Fibroblast of skin of abdomen (primary cell): ENCODE measurements at places on chromosomes 2 and 18.

GRCh38 chr2:237757616-237758015 is 41.0 kb upstream of the RBM44 start:
- no peak for DNase-seq

DNA sequence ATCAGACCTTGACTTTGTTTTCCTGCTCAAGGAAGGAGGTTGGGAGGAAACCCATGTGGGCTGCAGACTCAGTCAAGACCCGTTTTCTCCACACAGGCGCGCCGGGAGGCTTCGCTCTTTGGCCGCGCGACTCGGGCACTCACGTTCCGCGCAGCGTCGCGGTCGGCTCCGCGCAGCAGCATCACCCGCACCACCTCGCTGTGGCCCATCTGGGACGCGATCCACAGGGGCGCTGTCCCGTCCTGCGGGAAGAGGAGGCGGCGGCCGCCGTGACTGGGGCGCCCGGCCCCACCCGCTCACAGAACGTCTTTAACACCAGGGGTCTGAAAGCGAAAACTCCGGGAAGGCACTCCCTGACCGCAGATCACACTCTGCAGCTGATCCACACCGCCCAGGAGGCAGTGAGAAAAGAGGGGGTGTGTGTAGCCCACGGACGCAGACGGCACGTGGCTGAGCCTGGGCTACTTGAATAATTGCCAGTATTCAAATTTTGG is 33.1 kb upstream of the NPC1 start:
- peak; percentile 11 for DNase-seq

- DNase-seq: peak; percentile 22
Measured at GRCh38 chr18:21110713-21111345, 784 bp downstream of the ROCK1 start.

- DNase-seq: no peak
Measured at GRCh38 chr18:50027996-50028395, 167.0 kb downstream of the MYO5B start.

DNA sequence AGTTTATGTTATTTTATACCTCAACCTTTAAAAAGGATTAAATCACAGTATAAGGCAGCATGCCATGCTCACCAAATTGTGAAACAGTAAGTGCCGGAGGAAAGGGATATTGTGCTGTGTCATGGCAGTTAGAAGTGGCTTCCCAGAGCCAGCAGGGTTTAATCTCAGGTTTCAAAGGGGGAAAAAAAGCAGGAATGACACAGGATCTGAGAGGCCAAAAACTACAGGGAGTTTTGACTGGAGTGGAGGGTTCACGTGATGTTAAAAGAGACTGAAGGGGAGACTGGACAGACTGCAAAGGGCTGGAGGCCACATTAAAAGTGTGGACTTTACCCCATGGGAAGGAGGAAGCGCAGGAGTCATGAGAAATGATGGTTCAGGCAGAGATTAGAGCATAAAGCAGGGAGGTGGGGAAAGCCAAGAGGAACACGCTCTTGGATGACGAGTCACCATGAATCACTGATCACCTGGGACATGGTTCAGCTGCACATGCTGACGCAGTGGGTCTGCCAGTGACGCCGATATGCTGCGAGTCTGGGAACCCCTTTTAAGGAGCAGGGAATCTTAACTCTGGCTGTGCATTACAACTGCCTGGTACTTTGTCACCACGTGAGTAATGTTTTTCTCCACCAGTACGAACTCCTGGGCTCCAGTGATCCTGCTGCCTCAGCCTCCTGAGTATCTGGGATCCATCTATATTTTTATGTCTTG is 6.1 kb downstream of the CHMP1B start:
- peak; percentile 97 for DNase-seq
